ENCODE measurements at places on chromosomes 4 and X.

- peak; percentile 39 for DNase-seq
Measured at GRCh38 chr4:177713454-177713853, 271.2 kb upstream of the AGA start.

- no peak for DNase-seq
Measured at GRCh38 chr4:184154199-184154598, 63.5 kb downstream of the ENPP6 start.

DNA sequence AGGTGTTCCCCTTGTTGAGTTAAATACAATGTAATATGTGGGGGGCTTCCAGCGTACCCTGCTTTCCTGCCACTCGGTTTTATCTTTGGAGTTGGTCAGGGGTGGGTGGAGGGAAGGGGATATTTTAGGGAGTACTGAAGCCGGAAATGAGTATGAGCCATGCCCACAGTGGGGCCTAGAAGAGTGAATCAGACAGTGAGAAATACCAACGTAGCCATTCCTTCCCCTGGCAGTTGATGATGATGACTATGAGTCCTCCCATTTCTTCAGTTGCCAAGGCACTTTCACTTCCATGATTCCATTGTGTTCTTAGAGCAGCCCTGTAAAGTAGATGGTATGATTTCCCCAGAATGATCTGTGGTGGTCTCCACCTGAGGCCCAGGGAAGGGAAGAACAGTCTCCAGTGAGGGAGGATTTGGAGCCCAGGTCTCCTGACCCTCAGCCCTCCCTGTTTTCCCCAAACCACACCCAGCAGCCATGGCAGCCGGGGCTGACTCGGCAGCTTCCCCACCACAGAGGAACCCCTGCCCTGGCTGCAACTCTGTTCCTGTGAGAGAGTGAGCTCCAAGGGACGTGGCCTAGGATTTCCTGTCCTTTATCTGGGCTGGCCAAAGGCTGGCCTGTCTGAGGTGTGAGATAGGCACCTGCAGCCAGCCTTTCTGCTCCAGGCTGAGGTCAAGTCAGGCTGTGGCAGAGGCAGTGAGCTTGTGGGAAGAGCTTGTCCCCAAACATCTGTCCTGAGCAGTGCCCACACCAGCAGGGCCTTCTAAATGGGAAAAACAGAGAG lies 52.7 kb downstream of the STARD8 start:
- no peak for DNase-seq

DNA sequence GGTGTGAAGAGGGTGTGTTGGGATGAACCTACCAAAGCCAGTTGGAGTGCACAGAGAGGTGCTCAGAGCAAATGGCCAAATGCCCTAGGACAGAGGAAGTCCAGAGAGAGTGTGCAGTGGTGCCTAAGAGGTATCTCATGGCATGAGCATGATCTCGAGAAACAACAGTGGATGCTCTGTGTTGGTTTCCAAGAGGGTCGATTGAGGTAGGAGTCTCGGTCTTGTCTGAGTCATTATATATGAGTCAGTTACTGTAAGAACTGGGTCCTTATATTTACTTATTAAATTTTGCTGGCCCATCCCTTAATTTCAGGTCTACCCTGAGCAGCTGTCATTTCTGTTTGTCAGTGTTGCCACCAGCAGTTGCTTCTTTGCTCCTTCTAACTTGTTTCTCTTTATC lies 86.6 kb upstream of the TMEM150C start:
- no peak for DNase-seq

DNA sequence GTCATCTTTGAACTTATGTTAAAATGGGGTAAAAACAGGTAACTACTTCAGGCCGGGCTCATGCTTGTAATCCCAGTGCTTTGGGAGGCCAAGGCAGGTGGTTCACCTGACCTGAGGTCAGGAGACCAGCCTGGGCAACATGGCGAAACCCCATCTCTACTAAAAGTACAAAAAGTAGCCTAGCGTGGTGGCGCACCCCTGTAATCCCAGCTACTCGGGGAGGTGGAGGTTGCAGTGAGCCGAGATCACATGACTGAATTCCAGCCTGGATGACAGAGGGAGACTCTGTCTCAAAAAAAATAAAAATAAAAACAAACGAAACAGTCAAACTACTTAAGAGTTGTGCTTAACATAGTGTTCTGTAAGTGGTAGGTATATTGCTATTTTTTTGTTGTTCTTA lies 2.5 kb downstream of the DDX3X start:
- DNase-seq, result no peak

- DNase-seq, result peak; percentile 16
Measured at GRCh38 chr4:3283916-3284315, 8.9 kb upstream of the RGS12 start.

DNA sequence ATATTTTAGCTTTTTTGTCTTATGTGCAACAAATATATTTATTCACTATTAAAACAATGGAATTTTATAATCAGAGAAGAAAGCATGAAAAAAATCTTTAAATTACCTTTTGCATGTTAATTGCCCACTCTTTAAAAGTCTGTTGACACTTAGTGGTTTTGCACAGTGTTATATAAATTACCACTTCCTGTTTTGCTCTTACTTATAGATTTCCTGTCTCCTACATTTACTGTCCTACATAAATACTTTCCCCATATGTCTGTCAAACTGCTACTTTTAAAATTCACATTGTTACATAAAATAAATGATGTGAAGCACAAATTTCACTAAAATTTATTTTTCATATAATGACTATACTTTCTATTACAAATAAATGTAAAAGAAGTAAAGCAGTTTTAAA lies 161.1 kb upstream of the NDST4 start:
- DNase-seq, result no peak

GRCh38 chrX:72635930-72636329 lies 63.3 kb upstream of the HDAC8 start:
- DNase-seq, result no peak

DNA sequence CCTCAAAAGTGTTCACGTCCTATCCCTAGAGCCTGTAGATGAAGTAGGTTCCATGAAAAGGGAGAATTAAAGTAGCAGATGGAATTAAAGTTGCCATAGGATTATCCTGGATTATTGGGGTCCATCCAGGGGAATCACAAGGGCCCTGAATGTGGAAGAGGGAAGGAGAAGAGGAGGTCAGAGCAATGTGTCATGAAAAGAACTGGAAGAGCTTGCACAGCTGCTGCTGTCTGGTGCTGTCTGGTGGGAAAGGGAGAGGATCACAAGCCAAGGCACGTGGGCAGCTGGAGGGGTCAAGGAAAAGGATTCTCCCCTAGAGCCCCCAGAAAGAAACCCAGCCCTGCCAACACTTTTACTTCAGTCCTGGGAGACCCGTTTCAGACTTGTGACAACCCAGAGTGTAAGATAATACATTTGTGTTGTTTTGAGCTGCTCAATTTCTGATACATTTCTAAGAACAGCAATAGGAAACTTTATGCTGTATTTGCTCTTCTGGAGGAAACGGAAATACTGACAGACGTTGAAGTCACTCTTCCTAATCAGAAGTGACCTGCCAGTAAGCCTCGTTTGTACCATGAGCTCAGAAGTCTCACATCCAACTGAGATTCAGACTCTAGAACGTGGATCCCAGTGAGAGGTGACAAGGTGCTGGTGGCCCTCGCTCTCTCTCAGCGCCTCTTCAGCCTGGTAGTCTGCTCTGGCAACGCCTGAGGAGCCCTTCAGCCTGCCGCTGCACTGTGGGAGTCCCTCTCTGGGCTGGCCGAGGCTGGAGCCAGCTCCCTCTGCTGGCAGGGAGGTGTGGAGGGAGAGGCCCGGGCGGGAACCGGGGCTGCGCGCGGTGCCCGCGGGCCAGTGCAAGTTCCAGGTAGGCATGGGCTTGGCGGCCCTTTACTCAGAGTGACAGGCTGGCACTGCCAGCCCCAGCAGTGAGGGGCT lies 34.7 kb upstream of the ENPP6 start:
- DNase-seq, result no peak

GRCh38 chr4:92864096-92864495 lies 560.3 kb downstream of the GRID2 start:
- DNase-seq, result peak; percentile 40

- no peak for DNase-seq
Measured at GRCh38 chr4:110275871-110276270, 77.5 kb upstream of the ELOVL6 start.

GRCh38 chr4:10715696-10716095 lies 31.1 kb upstream of the CLNK start:
- no peak for DNase-seq

GRCh38 chr4:46432923-46433322 lies 43.0 kb upstream of the GABRA2 start:
- peak; percentile 18 for DNase-seq

DNA sequence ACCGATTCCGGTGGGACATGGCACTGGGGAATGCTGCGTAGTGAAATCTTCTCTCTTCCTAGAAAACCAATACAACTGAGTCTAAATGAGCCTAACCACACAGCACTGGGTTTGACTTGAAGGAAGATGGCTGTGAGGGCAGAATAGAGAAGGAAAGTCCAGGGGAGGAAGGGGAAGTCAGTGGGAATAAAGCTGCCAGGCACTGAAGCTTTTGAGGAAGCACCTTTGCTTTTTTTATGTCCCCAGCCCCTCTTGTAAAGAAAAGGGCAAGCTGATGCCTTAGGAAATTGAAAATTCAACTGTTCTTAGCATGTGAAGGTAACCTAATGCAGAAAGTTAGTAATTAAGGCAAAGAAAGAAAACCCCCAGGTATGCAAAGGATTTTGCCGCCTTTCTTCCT lies 20.6 kb downstream of the MED28 start:
- no peak for DNase-seq

GRCh38 chr4:10181745-10182445 lies 65.3 kb upstream of the WDR1 start:
- DNase-seq, result no peak

DNA sequence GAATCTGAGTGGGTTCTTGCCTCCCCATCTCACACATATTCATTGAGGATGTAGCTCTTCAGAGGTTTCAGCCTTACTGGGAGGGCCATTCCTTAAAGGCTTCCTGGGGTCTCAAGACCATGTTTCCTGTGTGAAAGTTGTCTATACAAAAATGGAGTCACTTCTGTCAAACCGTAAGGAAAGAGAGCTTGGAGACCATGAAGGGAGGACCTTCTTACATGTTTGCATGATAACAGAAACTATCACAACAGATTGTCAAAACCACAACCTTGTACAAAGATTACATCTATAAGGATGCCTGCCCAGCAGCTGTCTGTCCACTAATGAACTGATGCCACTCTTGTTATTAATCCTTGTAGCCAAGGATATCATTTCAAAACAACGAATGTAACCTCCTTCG lies 139.3 kb downstream of the PDE5A start:
- DNase-seq, result no peak

- no peak for DNase-seq
Measured at GRCh38 chr4:139786494-139787354, 121.1 kb downstream of the MGST2 start.

DNA sequence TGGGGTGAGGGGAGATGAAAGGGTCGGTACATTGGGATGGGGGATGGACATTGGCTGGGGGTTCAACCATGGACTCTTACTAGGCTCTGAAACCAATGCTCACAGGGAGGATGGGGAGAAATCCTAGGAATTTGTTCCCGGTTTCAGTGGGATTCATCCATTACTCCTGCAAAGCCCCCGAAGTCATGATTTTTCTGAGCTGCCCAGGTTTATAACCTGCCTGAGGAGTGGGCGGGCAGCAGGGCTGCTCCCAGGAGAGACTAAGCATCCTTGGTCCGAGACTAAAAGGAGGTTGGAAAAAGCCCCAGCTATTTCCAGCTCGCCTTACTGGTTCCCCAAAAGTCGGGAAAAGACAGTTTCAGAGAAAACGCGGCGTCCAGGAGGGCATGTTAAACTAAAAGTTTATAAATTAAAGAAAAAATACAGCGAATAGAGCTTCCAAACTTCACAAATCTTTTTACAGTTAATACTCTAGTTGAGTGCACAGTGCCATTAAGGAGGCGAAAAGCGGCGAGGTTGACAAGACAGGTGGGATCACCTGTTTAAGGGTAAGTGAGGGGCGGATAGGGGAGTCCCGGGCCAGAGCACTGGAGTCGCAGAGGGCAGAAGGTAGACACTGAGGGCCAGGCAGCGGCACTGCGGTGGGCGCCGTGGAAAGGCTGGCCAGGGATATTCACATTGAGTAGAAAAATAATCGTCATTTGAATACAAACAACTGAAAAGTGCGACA lies 3.7 kb downstream of the NKX3-2 start:
- DNase-seq, result no peak

- DNase-seq, result no peak
Measured at GRCh38 chr4:172740434-172740833, 428.2 kb upstream of the GALNT7 start.

- no peak for DNase-seq
Measured at GRCh38 chrX:16825264-16826035, 39.2 kb downstream of the TXLNG start.

- no peak for DNase-seq
Measured at GRCh38 chrX:38138900-38139299, 81.8 kb downstream of the SRPX start.

- DNase-seq, result no peak
Measured at GRCh38 chr4:168787801-168788595, 222.1 kb downstream of the CBR4 start.

GRCh38 chr4:7962609-7963508 lies 23.2 kb upstream of the AFAP1 start:
- DNase-seq, result no peak

DNA sequence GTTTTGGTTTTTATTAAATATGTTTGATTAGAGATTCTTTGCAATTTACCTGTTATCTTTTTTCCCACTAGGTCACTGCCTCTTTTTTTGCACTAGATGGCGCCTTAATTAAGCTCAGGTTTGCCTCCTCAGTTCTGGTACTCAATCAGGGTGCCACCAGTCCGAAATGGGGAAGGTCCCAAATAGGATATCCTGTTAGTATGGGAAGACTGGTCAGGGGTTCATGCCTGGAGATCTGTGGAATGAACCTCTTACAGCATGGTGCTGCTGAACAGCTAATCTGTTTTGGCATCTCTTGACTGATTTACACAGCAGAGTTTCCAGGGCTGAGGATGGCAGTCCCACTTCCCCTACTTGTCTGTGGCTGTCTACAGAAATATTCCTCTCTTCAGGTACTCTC lies 24.2 kb upstream of the VSIG1 start:
- no peak for DNase-seq

Measured in spinal cord (tissue), 10 donors.